ENCODE measurements at places on chromosomes 3 and 15. TPM values are rescaled to one million over a fixed set of nuclear protein-coding genes. Genes with fewer than 3 reads are reported as not detected.

GRCh38 chr3:72959336-72959735 is 37.3 kb upstream of the PPP4R2 start:
- DNase-seq = no peak

DNA sequence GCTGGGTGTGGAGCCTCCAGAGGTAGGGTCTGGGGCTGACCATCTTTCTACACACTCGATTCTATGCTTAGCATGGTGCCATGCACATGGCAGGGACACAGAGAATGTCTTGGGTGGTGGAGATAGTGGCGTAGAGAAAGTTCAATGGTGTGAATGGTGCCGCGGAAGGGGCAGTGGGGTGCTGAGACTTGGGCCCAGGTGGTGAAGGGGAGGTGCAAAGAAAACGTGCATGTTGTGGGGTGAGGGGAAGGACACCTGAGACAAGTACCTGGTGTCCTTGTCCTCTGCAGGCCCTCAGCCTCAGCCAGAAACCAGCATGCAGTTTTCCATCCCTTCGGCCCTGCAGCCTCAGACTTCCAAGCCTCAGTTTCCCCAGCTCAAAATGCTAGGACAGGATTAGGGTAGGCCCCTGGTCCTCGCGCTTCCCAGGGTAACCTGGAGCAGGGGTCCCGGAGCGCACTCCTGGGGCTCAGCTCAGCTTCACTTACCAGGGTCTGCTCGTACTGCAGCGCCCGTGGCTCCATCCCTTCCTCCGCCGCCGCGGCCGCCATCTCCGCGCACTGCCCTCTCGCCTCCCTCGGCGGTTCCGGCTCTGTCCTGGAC is 375 bp downstream of the CLCN2 start:
- DNase-seq = no peak

GRCh38 chr3:134836921-134837320 is 41.9 kb downstream of the EPHB1 start:
- no peak for DNase-seq

RHCG gene
- total RNA-seq = 9.4 TPM

- no peak for DNase-seq
Measured at GRCh38 chr3:177530908-177531307, 333.6 kb upstream of the TBL1XR1 start.

SGO1 gene
- total RNA-seq = 13.6 TPM

CELF6 gene
- total RNA-seq = not detected

DNA sequence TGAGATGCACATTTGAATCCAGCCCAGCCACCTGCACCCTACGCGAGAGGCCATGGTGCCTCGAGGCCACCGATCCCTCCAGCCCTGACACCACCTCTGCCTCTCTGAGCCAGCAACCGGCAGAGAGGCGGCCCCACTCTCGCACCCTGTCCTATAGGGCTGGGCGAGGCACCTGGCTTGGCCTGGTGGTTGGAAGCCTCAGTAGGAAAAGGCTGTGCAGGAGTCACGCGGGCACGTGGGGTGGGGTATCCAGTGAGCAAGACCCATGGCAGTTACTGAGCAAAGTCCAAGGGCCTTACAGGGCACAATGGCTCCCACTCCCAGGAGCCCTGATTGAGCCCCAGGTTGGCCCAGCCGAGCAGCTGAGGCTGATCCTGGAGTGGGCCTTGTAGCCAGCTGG is 12.4 kb upstream of the DUSP7 start:
- DNase-seq = no peak

- DNase-seq = no peak
Measured at GRCh38 chr3:100185847-100186246, 71.5 kb upstream of the FILIP1L start.

GOLGA6L10 gene
- 0.18 TPM for total RNA-seq

DNA sequence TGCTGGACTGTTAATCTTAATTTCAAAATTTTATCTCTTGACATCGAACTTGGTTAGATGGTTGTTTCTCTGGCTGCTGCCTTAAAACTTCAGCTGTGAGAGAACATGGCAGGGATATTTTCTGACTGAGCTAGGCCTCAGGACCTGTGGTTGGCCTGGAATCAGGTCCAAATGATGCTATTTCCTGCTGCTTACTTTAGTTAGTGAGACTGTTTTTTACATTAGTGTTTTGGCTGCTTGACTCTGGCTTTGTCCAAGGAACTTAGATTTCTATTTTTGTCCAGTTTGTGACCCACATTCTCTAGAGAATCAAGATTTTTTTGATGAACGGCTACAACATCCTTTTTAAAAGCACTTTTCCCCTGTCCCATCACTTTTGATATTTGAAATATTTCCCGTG is 497.9 kb upstream of the SGO1 start:
- DNase-seq = no peak

DNA sequence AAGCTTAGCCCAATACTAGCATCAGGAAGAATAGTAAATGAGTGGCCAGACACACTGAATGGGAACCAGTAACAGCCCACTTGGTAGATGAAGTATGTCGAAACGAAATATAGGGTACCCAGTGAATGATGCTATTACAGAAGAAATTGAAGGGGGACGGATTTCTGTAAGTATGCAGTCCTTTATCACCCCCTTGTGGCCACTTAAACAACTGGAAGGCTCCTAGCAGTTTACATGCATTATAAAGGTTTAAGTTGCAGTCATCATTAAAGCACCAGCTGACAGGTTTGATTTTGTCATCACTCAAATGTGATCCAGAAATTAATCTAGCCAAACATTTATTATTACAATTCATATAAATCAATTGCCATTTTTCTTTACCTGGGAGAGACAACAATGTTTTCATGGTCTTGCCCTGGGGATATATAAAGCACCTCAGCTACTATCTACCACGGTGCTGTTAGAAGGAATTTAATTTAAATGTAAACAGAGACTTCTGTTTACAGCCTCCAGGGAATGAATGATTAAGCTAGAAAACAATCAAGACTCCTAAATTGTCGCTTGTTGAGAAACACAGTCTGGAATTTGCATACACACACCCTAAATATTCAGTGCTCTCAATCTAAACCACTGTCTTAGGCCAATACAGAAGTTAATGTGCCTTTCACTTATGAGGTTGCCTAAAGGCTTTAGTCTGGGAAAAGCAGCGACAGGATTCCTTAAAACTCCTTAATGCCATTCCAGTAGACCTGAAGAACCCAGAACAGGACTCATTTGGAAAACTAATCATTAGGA is 7.8 kb downstream of the EIF1B start:
- peak; percentile 76 for DNase-seq

NANOGP8 gene
- not detected for total RNA-seq

- no peak for DNase-seq
Measured at GRCh38 chr3:123632161-123632655, 47.4 kb upstream of the HACD2 start.

KIF23 gene
- 61.8 TPM for total RNA-seq

DNA sequence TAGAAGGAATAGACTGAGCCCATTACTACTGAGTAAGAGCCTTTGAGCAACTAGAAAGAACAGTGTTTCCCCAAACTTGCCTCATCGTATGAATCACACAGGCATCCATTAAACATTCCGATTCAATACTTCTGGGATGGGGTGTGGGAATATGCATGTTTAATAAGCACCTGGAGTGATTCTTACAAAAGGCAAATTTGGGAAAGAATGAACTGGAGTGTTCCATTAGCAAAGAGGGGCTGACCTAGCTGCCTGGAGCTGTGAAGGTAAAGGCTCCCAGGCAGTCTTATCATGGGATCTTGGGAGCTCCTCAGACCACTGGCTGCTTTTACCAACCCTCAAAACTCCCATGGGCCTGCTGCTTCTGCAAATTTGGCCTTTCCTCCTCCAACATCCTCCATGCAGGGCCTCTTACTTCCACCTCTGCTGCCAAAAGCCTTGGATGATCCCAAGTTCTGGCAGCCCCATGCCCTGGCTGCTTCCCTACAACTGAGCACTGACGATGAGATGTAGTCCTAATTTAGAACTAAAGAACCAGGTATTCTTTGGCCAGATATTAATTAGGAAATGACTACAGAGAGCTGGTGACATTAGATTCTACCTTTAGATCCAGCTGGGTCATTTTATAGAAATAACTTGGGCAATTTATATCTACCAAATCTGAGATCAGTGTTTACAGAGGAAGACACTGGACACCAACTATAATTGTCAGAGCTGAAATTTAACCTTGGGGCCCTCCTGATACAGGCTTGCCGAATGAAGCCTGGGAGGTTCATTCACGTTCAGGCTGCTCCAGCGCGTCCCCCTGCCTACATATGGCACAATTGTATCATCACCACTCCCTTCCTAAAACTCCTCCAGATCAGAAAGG is 11.2 kb upstream of the HOMER2 start:
- no peak for DNase-seq

DNA sequence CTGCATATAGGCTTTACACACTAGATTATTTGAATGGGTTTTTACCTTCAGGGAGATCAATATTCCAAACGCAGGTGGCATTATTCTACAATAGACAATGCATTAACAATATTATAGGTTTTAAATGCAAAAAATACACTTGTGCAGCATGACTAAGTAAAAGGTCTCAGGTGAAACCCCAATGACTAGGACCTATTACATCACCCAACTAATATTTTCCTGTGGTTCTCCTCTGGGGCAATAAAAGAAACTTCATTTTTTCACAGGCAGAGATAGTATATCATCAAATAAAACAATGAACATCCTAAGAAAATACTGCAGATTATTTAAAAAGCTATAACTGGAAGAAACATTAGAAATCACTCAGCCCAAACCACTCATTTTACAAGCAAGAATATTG is 375.3 kb downstream of the ROBO1 start:
- no peak for DNase-seq

DNA sequence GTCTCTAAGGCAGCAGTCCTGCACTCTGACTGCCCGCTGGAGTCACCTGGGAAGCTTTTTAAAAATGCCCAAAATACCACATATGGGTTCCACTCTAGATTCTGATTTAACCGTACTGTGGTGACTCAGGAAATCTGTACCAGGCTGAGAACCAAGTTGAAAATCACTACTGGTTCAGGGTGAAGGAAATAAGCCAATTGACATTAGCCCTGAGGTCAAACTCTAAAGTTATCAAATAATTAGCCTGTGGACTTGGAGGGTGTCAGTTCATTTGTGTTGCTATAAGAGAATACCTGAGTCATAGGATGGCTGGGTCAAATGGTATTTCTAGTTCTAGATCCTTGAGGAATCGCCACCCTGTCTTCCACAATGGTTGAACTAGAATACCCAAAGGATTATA is 321.7 kb upstream of the ROPN1 start:
- DNase-seq = no peak

OCA2 gene
- 200 TPM for total RNA-seq
